ENCODE measurements at places on chromosomes 4 and X.

GRCh38 chr4:101008503-101008902, 338.8 kb downstream of the PPP3CA start:
- no peak for DNase-seq

GRCh38 chr4:1904042-1904441, 32.8 kb downstream of the NSD2 start:
- no peak for DNase-seq

DNA sequence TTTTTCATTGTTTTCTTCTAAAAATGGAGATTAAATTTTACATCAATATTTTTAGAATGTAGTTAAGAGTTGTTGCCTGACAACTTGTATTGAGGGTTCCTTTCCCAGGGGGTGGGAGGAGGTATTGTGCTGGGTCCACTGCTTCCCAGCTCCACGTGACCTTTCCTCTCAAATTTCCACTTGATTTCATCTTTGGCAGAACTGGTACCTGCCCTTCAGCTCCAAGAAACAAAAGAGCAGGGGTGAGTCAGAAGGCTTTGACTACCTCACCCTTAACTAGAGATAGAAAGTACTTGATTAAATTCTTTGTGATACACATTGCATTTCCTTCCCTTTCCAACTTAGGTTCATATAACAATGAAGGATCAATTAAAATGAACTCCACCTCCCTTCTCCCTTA, 19.7 kb downstream of the TRIM2 start:
- DNase-seq, result no peak

- no peak for DNase-seq
These were observed 539.6 kb downstream of the PDHA2 start for GRCh38 chr4:96379524-96379923.

DNA sequence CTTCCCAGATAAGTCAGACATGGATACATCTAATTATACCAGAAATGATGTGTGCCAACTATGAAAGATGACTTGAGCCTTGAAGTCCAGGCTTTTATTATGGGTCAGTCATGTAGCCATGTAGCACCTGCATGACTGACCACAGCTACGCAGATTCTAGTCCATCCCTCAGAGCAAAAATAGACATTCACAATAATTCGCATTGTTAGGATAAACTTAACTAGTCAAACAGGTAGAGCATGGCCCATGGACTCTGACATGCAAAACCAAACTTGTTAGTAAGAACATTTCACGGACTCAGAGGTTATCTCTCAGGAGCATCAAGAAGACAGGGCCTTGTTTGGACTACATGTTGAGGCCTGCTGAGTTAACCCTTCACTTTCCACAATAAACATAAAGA, 132.6 kb downstream of the PWWP3B start:
- DNase-seq, result no peak

GRCh38 chr4:36278789-36279188, 2.6 kb upstream of the DTHD1 start:
- DNase-seq, result no peak

- no peak for DNase-seq
These were observed 657.2 kb upstream of the DIAPH2 start for GRCh38 chrX:96027407-96027806.

GRCh38 chr4:73127839-73128453, 58.4 kb upstream of the COX18 start:
- no peak for DNase-seq

DNA sequence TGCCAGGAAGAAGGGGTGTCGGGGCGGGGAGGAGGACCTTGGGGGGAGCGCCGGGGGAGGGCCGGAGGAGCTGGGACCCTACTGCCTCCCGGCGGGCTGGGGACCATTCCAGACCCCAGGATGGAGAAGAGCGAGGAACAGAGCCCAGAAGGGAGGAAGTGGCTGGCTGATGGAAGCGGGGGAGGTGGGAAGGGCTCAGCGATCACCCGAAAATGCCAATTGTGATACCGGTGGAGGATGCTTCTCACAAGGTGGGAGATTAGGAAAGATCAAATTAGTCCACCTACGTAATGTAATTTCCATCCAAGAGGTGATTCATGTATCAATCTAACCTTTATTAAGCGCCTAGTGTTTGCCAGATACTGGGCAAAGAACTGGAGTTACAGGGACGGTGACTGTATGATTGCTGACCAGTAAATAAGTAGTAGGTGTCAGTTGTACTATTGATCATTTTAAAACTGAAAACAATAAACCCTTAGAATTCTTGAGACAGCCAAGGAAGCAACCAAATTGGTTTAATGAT, 452 bp upstream of the RAI2 start:
- DNase-seq, result no peak

DNA sequence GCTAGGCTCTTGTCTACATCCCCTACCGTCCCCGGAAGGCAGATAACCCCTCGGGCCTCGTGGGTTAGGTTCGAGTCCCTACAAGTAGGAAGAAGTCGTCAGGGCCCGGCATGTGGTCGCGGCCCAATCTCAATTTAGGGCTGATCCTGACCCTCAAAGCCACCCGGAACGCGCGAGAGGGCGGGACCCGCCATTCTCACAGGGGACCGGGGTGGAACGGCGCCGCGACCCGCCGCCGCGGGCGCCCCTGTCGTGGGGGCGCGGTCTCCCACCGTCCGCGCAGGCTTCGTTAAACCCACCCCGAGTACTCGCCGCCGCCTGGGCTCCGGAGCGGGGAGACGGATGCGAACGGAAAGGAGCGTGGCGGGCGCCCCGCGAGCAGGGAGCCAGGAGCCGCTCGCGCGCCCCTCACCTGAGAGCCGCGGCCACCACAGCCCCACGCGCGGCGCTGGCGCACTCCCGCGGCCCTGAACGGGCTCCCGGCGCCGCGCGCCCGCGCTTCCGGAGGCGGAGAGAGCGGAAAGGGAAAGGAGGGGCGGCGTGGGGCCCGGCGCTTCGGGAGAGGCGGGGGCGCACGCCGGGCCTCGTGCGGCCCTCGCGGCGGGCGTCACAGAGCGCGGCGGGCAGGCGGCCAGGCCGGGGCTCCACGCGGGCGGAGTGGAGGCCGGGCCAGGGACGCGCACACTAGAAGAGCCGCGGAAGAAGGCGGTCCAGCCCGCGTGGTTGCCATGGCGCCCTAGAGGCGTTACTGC, at the start of gene CFAP97:
Gene CFAP97 (minus strand): TSS at position 515 of the 752 bp plus-strand sequence. CDS start 12,804 bp downstream, outside the sequence.
- peak; percentile 79 for DNase-seq

- DNase-seq, result no peak
These were observed 140.6 kb upstream of the BANK1 start for GRCh38 chr4:101649790-101650515.

GRCh38 chr4:123846561-123846960, 450.0 kb downstream of the SPRY1 start:
- DNase-seq, result no peak

DNA sequence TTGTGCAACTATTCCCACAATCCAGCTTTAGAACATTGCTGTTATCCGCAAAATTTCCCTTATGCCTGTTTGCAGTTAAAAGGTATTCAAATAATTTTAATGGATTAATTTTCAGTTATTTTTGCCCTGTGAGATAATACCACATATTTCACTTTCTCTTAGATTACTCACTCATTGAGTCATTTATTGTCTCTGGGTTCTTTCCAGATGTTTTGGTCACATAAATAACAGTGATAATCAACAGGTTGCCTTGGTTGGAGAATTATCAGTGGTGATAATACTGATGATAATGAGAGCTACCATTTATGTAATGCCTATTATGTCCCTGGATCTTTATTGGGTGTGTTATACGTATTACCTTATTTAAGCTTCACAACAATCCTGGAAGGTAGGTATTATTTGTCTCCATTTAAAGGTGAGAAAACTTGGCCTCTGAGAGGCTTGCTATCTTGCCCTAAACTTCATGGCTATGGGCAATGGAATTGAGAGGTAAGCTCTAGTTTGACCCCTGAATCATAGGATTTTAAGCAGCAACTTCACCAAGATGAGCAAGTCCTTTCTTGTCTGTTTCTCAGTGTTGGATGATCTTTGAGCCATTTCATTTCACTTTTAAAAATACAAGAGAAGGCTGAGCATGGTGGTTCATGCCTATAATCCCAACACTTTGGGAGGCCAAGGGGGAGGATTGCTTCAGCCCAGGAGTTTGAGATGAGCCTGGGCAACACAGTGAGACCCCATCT, 87.4 kb downstream of the KIT start:
- no peak for DNase-seq

- no peak for DNase-seq
These were observed 118.1 kb upstream of the TLR3 start for GRCh38 chr4:185950891-185951290.

- DNase-seq, result no peak
These were observed 80.0 kb downstream of the ALPK1 start for GRCh38 chr4:112377171-112377570.

- DNase-seq, result no peak
These were observed 82.5 kb downstream of the LCORL start for GRCh38 chr4:17939054-17939453.

GRCh38 chr4:39905656-39906055, 72.1 kb downstream of the PDS5A start:
- no peak for DNase-seq

DNA sequence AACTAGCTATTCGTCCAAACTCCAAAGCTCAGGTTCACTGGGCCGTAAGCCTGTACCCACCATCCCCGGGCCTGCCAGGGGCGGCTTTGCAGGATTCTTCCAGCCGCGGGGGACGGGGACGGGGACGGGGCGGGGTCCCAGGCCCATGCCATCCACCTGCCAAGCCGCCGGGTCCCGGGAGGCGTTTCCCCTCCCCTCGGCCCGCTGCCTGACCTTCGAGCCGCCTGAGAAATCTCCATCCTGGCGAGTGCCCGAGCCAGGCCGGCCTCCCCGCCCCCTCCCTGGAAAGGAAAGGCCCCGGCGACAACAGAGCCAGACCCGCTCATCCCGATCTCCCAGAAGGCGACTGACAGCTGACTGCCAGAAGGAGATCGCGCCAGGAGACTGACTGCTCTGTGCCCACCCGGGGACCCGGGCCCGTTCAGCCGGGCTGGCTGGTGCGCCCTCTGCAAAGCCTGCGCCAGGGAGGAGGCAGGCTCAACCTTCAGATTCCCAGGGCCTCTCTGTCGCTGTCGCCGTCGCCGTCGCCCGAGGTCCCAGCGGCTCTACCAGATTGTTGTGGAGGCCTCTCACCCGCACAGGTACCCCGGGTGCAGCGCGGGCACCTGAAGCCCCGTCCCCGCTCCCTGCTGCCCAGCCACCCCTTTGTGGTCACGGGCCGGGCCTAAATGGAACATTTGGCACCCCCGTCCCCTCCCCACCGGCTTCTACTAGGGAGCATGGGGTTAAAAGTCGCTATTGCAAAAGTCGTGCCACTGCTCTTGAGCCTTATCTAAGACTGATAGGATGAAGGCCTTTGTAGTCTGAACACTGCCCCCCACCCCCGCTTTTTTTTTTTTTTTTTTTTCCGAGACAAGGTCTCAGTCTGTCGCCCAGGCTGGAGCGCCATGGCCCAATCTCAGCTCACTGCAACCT, at the start of gene RGN:
Gene RGN (plus strand): TSS at position 315 of the 915 bp plus-strand sequence. CDS start 2,702 bp downstream, outside the sequence.
- peak; percentile 38 for DNase-seq

- no peak for DNase-seq
These were observed 30.2 kb downstream of the EDNRA start for GRCh38 chr4:147510962-147511668.

- DNase-seq, result no peak
These were observed 116.2 kb downstream of the CDS1 start for GRCh38 chr4:84699001-84699671.

DNA sequence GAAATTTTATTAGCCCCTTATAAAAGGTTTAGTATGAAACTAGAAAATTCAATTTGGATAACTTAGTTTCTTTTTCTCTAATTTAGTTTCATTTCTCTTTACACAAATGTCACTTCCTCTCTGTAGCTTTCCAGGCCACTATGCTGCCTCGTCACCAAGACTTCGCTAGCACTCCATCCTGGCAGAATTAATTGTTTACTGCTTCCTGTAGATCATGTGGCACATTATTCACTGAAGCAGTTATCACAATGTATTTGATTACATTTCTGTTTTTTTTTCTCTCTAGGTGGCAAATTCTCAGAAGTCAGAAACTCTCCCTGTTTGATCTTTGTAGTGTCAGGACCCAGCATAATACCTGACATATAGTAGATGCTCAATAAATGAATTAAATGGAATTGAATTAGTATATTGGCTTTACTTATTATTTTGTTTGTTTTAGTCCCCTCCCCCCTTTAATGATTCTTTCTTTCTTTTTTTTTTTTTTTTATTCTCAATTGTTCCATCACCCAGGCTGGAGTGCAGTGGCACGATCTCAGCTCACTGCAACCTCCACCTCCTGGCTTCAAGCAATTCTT, 9.3 kb upstream of the SAT1 start:
- no peak for DNase-seq

GRCh38 chr4:12729384-12729783, 754.8 kb downstream of the RAB28 start:
- no peak for DNase-seq

DNA sequence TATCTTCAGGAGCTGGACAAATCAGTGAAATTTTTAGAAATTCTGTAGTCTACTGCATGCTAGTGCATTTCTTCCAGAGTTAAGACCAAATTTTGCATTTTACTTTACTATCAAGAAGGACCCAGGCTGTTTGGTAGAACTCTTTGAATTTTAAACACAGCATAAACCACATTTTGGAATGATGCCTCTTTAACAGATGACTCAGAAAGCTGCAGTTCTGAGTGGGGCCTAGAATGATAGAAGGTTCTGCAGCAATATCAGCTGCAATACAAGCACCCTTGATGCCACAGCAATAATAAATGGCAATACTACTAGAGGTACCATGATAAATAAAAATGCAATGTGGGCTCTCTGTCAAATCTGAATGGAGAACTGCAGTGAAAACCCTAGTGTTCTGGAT, 198.7 kb downstream of the TMA16 start:
- DNase-seq, result no peak

DNA sequence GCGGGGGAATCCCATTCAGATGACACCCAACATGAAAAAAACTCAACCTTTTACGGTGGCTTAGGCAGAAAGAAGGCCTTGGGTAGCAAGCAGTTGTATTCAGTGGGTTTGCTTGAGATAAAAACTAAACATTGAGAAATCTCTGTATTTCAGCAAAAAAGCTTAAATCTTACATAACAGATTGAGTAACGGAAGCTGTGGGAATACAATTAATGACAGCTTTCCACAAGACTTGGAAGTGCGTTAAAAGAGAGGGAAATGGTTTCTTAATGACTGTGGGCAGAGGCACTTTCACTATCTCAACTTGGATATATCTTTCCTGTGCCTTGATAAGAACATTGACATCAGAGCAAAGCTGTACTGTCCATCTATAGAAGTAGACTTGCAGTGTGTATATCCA, 418.5 kb upstream of the HS3ST1 start:
- DNase-seq, result no peak

DNA sequence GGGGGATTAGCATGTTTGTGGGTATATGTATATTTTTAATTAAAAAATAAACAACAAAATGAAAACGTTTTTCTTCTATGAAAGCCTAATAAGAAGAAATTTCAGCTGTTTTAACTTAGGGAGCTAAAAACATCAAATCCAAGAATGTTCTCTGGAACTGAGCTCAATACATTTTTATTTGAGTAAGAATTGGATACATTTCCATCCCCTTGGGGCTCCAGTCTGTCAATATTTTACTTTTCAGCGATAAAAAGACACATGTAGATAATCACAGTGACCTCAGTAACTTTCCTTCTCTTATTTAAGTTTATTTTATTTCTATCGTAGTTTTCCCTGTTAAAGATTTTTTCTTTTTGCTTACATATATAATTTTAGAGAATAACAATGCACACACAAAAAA, 59.3 kb downstream of the ELOVL6 start:
- DNase-seq, result no peak

All from liver (tissue), 10 donors.